ENCODE measurements at places on chromosomes 11 and 22. TPM values are rescaled to one million over a fixed set of nuclear protein-coding genes. Genes with fewer than 3 reads are reported as not detected.

The NCAM1 gene
- total RNA-seq: 0.30 TPM

The PHOX2A gene
- total RNA-seq: not detected

The MAP6 gene
- 1.2 TPM for total RNA-seq

The ART5 gene
- total RNA-seq: not detected

The ANKK1 gene
- total RNA-seq: 0.12 TPM

The TRIM49 gene
- not detected for total RNA-seq

The OR8G5 gene
- not detected for total RNA-seq

The ZFTA gene
- 17.2 TPM for total RNA-seq

The CDC45 gene
- total RNA-seq: 9.5 TPM

The FGF4 gene
- total RNA-seq: not detected

The SLC22A8 gene
- not detected for total RNA-seq

The FBXO3 gene
- 30.1 TPM for total RNA-seq

The NCF4 gene
- not detected for total RNA-seq

The CADM1 gene
- 0.45 TPM for total RNA-seq

The ABCC8 gene
- not detected for total RNA-seq

The SMC1B gene
- total RNA-seq: under 0.01 TPM

The OR8D4 gene
- not detected for total RNA-seq

All from smooth muscle cell of the coronary artery (primary cell).